ENCODE measurements at places on chromosomes 11 and 22.
A peak's percentile ranks its signal among the peaks of the same experiment; 100 is the strongest.

GRCh38 chr11:119024430-119025098, 6.0 kb downstream of the TRAPPC4 start:
- no peak for DNase-seq

- no peak for DNase-seq
These were observed 435.2 kb upstream of the B3GAT1 start for GRCh38 chr11:134847083-134847715.

DNA sequence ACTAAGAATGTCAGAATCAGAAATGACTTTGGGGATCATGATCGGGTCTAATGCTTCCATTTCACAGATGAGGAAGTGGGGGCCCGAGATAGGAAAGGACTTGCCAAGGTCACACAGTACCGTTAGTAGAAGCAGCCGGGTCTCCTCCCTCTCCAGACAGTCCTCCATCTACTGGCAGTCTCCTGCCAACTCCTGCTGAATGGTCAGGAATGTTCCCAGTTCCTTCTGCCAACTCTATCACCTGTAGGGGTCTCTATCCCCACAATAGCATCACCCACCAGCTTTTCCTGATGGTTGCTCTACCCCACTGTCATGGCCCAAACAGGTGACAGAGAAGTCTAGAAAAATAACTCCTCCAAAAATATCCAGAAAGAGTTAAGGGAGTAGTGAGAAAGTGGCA, 23.9 kb upstream of the CCDC86 start:
- no peak for DNase-seq

GRCh38 chr11:62402226-62402959, 16.4 kb upstream of the SCGB1A1 start:
- DNase-seq, result peak; percentile 16

GRCh38 chr22:35275580-35275979, 18.3 kb downstream of the HMGXB4 start:
- no peak for DNase-seq

DNA sequence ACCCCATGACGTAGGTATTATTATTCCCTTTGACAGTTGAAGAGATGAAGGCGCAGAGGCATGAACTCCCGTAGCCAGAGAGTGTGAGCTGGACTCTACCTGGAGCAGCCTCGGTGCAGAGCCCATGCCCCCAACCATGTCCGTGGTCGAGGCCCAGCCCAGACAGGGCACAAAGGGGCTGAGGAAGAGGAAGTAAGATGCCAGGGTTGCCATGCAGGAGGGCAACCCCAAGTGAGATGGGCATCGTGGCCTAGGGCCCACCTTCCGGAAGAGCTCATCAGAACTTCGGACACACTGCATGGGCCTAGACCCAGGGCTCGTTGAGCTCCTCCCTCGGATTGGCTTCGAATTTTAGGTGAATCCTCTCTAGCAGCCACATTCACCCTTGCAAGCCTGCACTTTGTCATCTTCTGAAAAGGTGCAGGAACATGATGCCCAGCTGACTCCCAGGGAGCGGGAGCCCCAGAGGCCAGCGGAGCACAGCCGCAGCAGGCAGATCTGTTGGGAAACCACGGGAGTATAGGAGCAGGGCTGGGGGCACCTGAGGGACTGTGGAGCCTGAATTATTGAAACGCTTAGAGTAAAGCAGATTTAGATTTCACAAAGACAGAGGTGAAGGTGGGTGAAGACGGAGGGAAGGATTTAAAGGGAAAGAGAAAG, 29.0 kb upstream of the JAM3 start:
- DNase-seq, result no peak

DNA sequence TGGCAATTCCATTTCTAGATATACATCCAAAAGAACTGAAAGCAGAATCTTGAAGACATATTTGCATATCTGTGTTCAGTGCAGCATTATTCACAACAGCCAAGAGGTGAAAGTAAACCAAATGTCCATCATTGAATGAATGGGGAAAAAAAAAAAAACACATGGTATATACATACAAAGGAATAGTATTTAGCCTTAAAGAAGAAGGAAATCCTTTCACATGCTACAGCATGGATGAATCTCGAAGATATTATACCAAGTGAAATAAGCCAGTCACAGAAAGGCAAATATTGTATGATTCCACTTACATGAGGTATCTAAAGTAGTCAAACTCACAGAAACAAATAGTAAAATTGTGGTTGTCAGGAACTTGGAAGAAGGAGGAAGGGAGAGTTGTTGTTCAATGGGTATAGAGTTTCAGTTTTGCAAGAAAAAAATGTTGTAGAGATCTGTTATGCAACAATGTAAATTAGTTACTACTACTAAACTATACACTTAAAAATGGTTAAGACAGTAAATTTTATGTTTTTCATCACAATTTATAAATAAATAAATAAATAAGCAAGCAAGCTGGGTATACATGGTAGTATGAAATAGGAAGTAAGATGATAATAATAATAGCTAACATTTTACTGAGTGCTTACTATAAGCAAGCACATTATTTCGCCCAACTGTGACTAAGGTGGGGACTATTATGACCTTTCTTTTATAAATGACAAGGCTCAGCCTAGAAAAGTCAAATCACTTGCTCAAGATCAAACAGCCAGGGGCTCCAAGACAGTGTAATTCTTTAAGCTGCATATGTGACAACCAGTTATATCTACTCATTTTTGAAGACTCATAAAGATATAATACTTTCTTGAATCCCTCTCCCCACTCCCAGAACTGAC, 50.0 kb downstream of the FAM168A start:
- DNase-seq, result no peak

GRCh38 chr11:113331441-113331840, 17.1 kb downstream of the TTC12 start:
- no peak for DNase-seq

GRCh38 chr22:47587861-47588577, 825.6 kb downstream of the TBC1D22A start:
- DNase-seq, result no peak

GRCh38 chr11:67376873-67377808, 3.7 kb upstream of the CLCF1 start:
- DNase-seq, result no peak

DNA sequence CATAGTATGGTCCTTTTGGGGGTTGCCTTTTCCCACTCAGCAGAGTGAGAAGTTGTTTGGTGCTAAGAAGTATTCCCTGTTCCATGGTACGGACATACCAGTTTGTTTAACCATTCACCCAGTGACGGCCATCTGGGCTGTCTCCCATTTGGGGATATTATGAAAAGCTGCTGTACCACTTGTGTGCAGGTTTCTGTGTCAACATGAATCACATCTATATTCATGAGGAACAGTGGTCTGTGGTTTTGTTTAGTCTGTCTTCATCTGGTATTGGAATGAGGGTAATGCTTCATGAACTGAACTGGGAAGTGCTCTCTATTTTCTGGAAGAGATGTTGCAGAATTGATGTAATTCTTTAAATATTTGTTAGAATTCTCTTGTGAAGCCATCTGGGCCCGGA, 89.5 kb downstream of the TRMU start:
- no peak for DNase-seq

- DNase-seq, result no peak
These were observed 24.9 kb upstream of the SHISAL1 start for GRCh38 chr22:44337678-44338004.

- no peak for DNase-seq
These were observed 28.0 kb downstream of the ATL3 start for GRCh38 chr11:63643205-63643604.

- no peak for DNase-seq
These were observed 8.7 kb downstream of the APOL5 start for GRCh38 chr22:35726398-35726797.

- DNase-seq, result no peak
These were observed 52.5 kb upstream of the C11orf58 start for GRCh38 chr11:16685914-16686313.

DNA sequence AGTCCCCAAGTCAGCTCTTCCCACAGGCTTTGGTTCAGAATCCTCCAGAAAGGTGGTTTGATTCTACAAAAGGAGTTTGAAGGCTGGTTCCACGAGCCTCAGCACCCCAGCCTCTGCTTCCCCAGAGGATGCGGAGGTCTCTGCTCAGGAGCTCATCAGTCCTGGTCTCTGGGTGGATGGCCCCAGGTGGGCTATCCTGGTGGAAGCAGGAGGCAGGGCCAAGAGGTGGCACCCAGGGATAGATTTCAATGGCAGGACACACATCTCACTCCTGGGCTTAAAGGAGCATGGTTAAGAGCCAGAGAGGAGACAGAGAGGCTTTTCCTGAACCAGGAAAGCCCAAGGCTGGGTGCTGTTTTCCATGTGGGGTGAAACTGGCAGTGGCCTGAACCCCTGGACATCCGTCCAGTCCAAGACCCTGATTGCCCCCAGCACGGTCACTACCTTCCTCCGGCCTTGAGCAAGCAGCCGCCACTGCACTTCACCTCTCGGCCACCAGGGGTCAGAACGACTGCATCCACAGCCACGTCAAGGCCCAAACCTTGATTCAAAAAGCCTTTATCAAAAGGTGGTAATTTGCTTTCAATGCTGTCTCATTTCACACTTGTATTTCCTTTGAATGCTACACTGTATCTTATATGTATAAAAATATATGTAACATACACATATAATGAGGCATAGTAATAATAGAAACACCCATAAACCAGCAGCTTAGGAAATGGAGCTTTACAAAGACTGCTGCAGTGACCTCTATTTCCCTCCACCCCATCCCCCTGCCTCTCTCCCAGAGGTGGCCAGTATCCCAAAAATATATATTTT, 19.3 kb upstream of the FXYD2 start:
- peak; percentile 81 for DNase-seq

GRCh38 chr11:68338051-68338780, 25.8 kb downstream of the LRP5 start:
- no peak for DNase-seq

All from activated naive CD4-positive, alpha-beta T cell (primary cell).